Left ventricle myocardium inferior (tissue), 1 donor: ENCODE measurements at places on chromosomes 7 and 10. TPM values are rescaled to one million over a fixed set of nuclear protein-coding genes. Genes with fewer than 3 reads are reported as not detected.

GRCh38 chr10:31172925-31173324 is 141.3 kb upstream of the ZNF438 start:
- DNase-seq, result no peak

GRCh38 chr10:132810807-132811700 is 25.1 kb upstream of the NKX6-2 start:
- peak; percentile 9 for DNase-seq

GRCh38 chr7:54837168-54837567 is 78.2 kb upstream of the SEC61G start:
- DNase-seq, result no peak

DNA sequence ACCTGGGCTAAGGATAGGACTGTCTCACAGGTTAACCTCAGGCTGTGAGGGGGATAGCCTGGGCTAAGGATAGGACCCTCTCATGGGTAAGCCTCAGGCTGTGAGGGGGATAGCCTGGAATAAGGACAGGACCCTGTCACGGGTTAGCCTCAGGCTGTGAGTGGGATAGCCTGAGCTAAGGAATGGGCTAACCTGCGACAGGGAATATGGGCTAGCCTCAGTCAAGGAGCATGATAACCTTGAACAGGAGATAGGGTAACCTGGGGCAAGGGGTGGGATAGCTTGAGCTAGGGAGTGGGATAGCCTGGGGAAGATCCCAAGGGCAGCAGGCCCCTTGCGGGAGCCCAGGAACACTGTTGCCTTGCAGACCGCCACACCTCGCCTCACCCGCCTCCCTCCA is 42.7 kb downstream of the GRID2IP start:
- no peak for DNase-seq

GRCh38 chr7:101620395-101620794 is 8.7 kb downstream of the MYL10 start:
- no peak for DNase-seq

DNA sequence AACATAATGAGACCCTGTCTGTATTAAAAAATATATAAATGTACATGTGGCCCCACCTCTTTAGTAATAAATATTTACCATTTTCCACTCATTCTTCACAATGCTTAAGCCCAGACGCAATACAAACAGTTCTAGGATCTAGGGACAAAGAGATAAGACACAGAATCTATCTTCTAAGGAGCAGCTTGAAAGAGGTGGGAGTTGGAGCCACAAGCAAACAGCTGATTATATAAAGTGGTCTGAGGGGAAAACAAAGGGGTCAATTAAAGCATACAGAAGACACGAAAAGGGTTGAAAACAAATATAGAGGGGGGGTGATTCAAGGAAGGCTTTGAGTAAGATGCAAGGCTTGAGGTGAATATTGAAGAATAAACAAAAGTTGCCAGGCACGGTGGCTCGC is 43.1 kb downstream of the UBE2H start:
- no peak for DNase-seq

DNA sequence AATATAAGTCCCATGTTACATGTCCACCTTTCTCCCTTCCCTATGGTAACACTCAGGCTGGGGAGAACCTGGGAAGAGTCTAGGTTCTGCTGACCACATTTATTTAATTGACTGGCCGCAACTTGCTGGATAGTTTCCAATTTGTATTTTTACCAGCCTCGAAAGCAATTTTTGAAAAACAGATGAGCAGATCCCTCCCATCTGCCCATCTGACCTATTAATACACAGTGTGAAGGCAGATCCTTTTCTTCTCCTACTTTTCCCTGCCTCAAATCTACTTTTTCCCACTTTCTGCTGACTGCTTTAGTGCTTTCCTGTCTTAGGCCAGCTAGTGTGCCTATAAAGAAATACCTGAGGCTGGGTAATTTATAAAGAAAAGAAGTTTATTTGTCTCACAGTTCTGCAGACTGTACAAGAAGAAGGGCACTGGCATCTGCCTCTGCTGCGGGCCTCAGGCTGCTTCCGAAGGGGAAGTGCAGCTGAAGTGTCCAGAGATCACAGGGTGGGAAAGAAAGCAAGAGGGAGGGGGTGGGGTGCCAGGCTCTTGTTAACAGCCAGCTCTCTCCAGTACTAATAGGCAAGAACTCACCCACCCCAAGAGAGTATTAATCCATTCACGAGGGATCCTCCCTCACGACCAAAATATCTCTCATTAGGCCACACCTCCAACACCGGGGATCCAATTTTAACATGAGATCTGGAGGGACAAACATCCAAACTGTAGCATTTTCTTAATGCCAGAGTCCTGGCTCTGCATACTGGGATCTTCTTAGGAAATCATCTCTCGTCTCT is 336.0 kb upstream of the IGFBP3 start:
- DNase-seq, result no peak

RAPGEF5 gene
- 16.5 TPM for total RNA-seq

ACBD7 gene
- total RNA-seq, result not detected
